ENCODE measurements at places on chromosomes 1 and 21. TPM values are rescaled to one million over a fixed set of nuclear protein-coding genes. Genes with fewer than 3 reads are reported as not detected.

- no peak for DNase-seq
Observed at GRCh38 chr1:56304975-56305374, 274.4 kb downstream of the PLPP3 start.

GRCh38 chr21:15496911-15497310, 232.9 kb upstream of the USP25 start:
- no peak for DNase-seq

DNA sequence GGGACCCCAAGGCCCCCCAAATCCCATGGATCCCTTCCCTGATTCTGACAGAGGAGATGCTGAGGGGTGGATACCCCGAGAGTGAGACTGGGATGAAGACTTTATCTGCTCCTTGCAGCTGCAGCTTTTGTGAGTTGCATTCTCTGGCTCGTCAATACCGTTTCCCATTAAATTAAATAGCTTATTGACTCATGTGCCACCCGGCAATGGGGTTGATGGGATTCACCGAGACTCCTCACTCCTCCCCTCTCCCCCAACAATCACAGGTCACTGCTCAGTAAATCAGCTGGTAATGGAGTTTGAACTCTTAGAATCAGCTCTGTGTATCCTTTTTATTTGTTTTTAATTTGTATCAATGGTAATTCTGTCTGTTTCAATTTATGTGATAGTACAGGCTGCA, 337.5 kb upstream of the PLXNA2 start:
- no peak for DNase-seq

TFF2 gene
- total RNA-seq = not detected

GRCh38 chr21:30480145-30480544, at the start of gene KRTAP19-1:
Gene KRTAP19-1 (minus strand): TSS chr21:30480367. CDS start chr21:30480317, 50 bp downstream.
- no peak for DNase-seq

GRCh38 chr1:73160759-73161158, 878.4 kb upstream of the NEGR1 start:
- no peak for DNase-seq

AIRE gene
- total RNA-seq = 0.41 TPM

EPS8L3 gene
- not detected for total RNA-seq

DNA sequence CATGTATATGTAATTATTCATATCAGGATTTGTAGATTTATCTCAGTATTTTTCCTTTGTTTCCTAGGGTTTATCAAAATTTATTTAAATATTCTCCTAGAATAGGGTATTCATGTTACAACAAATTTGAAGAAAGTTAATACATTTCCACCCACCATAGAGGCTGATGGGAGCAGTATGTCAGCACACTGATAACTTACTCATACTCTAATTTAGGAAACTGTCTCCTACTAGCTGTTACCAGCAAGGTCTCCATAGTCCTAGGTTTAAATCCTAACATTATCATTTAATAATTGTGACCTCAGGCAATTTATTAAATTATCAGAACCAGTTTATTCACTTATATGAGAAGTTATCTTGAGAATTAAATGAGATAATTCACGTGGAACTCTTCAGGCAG, 127.0 kb downstream of the USP25 start:
- no peak for DNase-seq

SLC9C2 gene
- total RNA-seq = 3.7 TPM

GRCh38 chr1:151653397-151653796, 41.5 kb downstream of the SNX27 start:
- DNase-seq = no peak

GRCh38 chr1:9086045-9086444, 16.6 kb upstream of the SLC2A5 start:
- DNase-seq = no peak

DNA sequence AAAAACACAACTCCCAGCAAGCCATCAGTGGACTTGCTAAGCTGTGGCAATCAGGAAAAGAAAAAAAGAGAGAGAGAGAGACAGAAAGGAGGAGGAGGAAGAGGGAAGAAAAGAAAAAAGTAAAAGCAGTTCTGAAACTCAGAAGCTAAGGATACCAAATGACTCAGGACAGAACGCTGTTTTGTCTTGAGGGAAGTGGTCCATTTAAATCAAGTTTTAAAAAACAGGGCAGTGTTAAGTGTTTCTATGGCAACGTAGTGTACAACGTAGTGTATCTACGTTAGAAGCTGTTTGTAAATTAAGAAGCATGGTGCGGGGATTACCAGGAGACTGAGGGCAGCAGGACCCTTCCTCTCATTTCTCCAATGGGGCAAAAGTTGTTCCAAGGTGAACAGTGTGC, 5.8 kb downstream of the ADORA3 start:
- DNase-seq = no peak

- no peak for DNase-seq
Observed at GRCh38 chr21:33572350-33572749, 16.1 kb downstream of the DONSON start.

DNA sequence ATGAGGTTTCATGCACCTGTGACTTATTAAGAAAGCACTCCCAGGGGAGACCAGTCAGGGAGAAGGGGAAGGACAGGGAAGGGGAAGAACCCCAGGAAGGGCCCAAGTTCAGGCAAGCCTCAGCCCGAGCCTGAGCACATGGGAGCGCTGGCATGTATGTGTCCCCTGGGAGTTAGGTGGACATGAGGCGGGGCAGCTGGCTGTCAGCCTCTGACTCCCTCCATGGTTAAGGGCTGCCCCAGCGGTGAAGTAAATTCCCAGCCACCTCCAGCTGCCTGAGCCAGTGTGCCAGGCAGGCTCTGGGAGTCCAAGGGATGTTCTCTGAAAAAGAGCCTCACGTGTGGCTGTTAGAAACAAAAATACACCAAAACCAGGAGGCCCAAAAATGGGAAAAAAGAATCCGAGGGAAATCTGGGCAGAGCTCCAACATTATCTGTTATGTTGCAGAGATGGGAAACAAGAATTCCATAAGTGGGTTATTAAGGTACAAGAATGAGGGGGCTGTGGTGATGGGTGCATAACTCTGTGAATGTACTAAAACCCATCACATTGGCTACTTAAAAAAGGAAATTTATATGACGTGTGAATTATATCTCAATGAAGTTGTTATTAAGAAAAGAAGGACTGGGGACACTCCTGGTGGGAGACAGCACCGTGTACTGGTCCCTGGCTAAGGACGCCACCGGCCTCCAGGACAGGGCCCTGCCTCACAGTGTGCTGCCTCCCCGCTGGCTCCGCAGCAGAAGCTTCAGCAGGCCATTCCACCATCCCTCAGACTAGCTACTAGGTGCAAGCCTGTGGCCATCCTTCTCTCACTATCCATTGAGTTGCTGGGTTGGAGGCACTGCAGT, 18.7 kb downstream of the DMRTB1 start:
- DNase-seq = no peak

CA14 gene
- 0.41 TPM for total RNA-seq

CFAP141 gene
- total RNA-seq = not detected

DNA sequence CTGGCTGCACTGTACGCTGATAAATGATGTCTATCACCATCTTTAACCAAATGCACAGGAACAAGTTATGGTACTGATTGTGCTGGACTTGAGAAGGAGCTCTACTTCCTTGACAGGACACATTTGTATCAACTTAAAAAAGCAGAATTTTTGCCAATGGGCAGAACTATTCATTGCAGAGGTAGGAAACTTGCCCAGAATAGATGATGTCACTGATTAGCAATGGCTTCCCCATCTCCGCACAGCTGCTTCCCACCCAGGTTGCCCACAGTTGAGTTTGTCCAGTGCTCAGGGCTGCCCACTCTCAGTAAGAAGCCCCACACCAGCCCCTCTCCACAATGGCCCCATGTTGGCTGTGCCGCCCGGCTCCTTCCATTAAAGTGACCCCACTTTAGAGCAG, 33.4 kb downstream of the CAPN2 start:
- DNase-seq = no peak

DNA sequence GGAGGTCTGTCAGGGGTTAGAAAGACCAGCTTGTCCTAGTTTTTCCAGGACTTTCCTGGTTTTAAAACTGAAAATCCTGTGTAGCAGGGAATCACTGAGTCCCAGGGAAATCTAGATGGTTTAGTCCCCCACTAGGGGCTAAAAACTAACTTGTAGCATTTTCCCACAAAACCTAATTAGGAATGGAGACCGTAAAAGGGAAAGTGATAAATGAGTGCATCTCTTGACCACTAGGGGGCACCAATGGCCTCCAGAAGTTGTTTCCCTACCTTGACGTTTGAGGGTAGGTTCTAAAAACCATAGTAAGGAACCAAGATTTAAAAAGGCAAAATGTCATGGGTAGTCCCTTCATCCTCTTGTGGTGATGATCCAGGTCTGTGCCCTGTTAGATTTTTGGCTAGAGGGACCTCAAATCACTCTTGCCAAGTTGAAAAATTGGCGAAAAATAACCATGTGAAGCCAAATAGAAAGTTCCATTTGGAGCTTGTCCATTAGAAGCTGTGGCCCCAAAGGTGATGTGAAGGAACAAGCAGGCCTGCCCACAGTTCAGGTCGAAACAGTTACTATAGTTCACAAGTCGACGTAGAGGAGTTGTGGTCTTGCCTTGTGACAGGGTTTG, 24.5 kb downstream of the CLIC6 start:
- peak; percentile 45 for DNase-seq

DNA sequence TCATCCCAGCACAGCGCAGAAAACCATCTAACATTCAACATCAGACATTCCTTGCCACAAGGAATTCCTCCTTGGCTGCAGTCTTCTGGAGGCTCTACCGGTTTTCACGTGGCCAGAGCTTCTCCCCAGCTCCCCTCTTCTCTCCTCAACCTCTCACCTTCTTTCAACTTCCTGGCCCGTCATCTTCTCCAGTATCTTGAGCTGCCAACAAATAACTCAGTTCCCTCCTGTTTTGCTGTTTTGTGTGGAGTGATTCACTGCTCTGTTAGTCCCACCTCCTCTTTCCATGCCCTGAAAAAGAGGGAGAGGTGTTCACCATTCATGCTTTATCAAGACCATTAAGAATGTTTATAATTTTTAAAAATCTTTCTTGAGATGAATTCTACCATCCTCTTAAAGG, 32.6 kb downstream of the PIGM start:
- DNase-seq = no peak

- no peak for DNase-seq
Observed at GRCh38 chr21:45471525-45472221, 66.7 kb downstream of the COL18A1 start.

NUP210L gene
- 0.41 TPM for total RNA-seq

S100A2 gene
- not detected for total RNA-seq

DNA sequence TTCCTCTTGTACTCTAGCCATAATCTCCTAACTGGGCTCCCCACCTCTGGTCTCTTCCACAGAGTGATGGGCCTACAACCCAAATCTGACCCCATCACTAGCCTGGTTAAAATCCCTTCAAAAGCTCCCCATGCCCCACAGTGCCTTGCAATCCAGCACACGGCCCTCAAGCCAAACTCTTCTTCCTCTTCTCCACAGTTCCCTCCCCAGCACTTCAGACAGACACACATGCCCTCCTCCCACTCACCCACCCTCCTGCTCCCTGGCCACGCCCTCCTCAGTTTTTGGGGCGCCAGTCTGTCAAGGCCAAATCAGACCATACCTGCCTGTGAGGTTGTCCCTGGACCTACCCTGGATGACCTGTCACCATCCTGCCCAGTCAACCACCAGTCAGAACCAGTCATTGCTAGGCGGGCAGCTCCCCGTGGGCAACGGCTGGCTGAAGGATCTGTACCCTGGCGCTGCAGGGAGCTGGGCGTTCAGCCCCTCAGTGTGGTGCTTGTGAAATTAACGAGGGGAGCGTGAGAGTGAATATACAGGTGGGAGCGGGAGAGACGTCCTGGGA, 753 bp downstream of the C1orf210 start:
- no peak for DNase-seq

DNA sequence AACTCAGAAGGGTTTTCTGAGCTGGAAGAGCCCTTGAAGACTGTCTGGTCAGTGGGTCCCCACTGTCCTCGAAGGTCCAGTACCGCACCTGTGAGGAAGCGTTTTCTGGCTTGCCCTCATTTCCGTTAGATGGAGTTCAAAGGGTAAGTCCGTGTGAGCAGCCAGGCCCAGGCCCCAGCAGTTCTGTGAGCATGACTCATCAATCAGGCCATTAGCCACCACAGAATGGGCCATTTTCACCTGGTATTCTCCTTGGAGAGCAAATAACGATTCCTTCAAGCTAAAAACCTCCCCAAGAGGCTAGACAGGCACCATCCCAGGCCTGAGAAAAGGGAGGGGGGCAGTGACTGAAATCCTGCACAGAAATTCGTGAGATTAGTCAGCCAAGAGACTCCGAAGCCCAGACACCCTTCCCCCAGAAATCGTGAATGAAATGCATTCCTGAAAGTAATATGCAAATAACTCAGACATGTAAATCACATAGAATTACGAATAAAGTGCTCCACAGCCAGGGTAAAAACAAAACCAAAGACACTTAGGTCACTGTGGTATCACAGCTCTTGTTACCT, 66.0 kb downstream of the BCAR3 start:
- no peak for DNase-seq

GRCh38 chr1:201022820-201023516, 546 bp downstream of the KIF21B start:
- no peak for DNase-seq

PMVK gene
- total RNA-seq = 10.2 TPM

DNA sequence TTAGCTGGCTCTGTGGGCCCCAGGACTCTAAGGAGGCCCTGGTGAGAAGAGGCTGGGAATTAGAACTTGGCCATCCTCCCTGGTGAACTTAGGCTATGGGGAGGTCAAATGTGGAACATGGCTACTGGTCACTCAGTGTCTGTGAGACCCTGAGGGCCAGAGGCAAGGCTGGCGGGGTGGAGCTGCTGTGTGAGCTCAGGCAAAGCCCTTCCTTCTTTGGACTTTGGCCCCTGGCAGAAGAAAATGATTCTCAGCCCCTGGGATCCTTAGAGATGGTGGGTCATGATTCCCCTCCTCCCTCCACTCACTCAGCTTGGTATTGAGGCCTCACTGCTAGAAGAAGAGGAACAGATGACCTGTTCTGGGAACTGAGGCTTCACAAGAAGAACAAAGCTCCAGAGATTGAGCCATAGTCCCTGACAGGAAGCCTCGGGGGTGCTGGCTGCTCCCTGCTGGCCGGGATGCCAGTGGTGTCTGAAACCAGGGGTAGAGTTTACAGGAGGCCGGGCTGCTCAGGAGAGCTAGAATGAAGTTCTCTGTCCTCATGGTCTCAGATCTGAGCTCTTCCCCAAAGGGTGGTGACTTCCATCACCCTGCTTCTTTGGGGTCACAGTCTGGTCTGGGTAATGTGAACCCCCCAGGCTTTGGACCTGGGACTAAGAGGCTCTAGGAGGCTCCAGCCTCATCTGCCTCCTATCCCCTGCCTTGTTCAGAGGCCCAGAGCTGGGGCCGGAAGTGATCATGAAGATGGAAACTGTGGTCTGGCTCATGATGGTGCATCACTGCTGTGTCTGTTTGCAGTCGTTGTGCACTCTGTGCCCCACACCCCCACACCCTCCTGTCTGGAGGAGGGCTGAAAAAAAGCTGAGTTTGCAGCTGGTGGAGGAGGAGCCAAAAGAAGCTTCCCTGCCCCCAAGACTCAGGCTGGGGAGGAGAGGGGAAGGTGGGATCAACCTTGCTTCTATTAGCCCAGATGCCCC, 905 bp downstream of the BTBD19 start:
- DNase-seq = no peak

DNA sequence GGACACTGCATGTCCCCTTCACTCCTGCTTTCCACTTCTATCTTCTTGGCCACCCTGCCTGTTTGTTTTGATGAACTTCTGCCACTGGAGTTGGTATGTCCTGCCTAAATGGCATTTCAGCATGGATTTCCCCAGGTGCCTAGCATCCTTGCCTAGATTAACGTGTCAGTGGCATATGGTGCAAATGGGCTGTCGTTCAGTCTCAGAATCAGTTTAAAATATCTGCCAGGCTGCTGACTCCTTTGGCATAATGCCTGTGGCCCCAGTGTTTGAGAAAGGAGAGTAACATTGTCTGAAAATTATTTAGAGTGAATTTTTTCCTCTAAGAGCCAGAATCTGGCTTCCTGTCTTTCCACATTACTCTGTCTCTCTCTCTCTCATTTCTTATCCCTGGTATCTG, 64.9 kb upstream of the BARHL2 start:
- DNase-seq = no peak

ARHGAP30 gene
- total RNA-seq = 0.82 TPM

NECAP2 gene
- 20.8 TPM for total RNA-seq

ZBTB37 gene
- total RNA-seq = 33.4 TPM
